ENCODE measurements at places on chromosomes 4 and X.

DNA sequence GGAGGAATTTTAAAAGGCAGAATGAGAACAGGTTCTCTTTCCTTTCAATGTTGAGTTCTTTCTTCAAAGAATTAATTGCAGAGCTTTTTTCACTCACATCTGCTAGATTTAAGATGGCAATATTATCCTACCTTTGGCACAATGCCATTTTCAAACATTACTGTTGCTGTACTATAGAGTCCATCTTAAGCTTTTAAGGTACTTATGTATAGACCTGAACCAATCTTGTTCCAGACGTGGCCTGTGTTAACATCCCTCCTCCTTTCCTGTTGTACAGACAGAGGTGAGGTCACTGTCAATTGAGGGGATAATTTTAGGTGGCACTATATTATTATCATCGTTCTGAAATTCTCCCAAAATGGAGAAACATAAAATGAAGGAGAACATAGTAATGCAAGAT lies 53.0 kb upstream of the MYOZ2 start:
- no peak for DNase-seq

- DNase-seq: no peak
These were observed 89.9 kb upstream of the NKX1-1 start for GRCh38 chr4:1496116-1496642.

- DNase-seq: no peak
These were observed 244.9 kb downstream of the FRMPD4 start for GRCh38 chrX:12383196-12383595.

- DNase-seq: no peak
These were observed 53.9 kb upstream of the UGT2B4 start for GRCh38 chr4:69549651-69550050.

DNA sequence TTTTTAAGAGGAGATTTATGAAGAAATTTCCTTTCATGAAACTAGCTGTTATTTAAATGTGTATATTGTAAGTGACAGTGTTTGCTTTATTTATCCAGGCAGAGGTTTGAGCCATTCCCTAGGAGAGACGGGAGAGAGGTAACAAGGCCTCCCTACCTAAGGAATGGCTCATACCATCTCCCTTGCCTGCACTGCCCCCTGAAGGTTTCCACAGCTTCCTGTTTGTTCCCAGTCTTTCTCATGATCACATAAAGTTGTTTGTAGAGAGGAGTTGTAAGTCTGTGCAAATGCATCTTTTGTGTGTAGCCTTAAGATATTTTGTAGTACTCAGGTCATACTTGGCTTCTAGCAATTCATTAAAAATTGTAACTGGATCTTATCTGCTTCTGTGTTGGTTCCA lies 1504.5 kb upstream of the PCDH10 start:
- no peak for DNase-seq

DNA sequence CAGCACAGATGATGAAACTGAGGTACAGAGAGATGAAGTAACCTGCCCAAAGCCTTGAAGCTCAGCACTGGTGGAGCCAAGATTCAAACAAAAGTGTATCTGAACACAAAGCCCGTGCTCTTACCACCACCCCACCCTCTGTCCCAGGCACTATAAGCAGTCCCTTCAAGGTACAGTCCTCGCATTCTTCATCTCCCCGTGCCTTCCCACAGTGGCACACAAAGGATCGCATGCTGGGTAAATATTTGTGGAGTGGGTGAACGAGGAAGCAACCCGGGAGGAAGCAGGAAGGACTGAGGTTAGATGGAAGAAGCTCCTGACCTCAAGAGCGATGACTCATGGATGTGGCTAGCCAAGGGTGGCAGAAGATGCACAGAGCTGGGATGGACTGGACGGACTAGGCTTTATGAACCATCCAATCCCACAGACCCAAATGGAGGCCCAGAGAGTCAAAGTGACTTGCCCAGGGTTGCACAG lies 18.4 kb downstream of the IQSEC2 start:
- DNase-seq: peak; percentile 16

DNA sequence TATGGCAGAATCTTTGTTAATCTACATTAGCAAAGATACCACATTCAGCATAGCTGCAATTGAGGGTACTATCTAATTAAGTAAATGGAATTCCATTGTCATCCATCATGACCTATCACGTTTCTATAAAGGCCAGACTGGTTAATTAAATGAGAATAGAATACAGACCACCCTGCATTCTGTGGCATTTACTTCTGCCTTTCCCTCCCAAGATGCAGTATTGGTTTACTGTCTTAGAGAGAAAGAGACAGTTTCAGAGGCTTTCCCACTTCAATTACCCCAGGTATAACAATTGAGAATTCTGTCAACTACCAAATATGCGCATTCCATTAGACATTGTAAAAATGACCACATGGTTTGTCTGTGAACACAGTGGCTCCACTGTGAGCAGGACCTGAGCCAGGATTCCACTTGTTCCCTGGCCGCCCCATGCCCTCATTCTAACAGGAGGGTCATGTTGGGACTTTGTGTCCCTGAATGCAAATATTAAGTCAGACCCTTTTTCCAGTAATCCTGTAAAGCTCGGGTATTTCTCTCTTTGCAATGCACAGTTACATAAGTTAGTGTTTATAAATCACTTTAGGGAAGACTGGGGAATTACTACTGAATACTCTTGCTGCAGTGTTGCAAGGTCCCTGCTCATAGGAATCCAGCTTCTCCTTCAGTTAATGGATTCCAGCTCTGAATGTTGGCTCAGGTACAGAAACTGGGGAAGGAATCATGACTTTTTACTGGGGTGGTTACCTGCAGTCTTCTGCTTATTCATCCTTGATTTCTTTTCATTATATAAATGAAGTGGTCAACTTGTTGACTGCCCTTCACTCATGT lies 261.0 kb downstream of the PDGFC start:
- no peak for DNase-seq

DNA sequence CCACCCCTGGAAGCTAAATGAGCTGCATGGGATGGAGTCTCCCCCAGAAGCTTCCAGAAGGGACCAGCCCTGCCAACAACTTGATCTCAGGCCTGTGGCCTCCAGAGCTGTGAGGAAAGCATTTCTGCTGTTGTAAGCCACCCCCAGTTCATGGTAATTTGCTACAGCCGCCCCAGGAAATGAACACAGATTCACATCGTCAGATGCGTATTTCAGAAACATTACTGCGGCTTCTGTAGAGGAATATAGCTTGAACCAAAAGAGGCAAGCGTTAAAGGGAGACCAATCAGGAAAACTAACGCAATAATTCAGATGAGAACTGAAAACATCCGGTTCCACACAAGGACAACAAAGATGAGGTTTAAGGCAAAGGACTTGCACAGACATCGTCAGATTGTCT lies 128.4 kb upstream of the TBL1X start:
- no peak for DNase-seq

- DNase-seq: no peak
These were observed 266.3 kb downstream of the FBXW7 start for GRCh38 chr4:152269448-152270191.

DNA sequence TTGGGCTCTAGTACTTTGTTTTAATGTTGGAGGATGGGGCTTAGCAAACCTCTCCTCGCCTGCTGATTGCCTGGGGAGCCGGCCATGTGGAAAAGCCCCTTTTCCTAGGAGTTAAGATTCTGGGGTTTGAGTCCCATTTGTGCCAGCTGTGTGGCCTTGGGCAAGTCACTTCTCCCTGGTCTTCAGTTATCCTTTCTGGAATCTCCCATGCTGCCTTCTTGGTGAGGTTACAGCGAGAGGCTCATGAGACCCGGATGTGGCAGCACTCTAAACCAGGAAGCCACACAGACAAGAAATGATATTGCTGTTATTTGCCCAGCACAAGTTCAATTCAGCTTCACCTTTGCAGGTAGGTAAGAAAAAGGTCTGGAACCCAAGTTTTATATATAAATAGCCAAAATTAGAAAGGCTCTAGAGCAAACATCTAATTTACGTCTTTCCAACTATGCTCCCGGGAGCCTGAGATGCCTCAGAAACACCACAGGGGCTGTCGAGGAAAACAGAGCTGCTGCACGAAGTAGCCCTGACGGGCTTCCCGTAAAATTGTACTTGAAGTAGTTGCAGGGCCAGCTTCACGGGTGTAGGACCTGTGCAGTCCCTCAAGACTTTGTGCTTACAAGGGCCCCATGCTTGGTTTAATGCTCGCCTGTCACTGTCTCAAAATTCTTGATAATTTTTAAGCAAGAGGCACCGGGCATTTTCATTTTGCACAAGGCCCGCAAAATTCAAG lies 8.3 kb upstream of the SASH3 start:
- DNase-seq: peak; percentile 32

DNA sequence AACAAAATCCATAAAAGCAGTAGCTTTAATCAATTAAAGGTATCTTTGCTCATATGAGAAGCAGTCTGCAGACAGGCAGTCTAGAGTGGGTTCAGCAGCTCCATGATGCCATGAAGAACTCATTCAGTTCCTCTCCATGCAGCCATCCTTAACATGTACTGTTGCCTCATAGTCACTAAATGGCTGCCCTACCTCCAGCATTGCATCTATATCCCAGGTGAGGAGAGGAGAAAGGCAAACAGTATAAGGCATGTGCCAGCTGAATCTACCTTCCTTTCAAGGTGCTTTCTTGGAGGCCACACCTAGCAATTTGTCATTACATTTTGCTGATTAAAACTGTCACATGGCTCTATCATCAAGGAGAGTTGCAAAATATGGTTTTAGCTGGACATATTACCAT lies 13.2 kb downstream of the CFAP99 start:
- no peak for DNase-seq

DNA sequence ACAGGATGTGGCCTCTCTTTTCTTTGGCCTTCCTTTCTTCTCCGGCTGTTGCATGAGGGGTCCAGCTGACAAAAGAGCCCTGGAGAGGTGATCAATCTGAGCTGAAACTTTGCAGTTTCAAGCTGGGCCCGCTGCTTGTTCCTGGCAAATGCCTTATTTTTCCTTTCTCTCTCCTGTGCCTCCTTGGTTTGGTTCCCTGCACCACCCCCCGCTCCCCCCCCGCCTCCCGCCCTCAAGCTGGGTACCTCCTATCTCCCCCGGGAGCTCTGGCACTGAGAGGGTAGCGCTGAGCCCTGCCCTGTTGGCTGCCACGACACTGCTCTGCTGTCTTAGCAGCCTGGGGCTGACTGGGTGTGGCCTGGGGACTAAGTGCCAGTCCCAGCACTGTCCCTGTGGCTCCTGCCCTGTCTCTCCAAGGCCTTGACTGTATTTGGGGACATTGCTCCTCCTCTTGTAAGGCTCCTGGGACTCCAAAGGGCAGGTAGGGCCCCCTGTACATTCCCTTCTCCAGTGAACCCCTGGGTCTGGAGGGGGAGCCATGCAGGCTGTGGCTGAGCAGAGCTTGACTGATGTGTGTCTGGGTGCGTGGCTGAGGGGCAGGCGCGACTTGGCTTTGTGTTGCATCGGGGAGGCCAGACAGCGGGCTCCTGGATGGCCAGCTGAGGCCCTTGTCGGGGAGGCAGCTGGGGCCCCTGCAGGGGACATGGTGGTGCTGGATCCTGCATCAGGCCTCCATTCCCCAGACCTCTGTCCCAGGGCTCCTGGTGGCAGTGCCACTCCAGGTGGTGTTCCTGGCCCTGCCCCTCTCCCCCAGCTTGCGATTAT lies 1.1 kb downstream of the PLXNA3 start:
- DNase-seq: no peak

- no peak for DNase-seq
These were observed 601 bp upstream of the TCEANC start for GRCh38 chrX:13652287-13652793.

- DNase-seq: no peak
These were observed 850.4 kb upstream of the FRG1 start for GRCh38 chr4:189090174-189090814.

DNA sequence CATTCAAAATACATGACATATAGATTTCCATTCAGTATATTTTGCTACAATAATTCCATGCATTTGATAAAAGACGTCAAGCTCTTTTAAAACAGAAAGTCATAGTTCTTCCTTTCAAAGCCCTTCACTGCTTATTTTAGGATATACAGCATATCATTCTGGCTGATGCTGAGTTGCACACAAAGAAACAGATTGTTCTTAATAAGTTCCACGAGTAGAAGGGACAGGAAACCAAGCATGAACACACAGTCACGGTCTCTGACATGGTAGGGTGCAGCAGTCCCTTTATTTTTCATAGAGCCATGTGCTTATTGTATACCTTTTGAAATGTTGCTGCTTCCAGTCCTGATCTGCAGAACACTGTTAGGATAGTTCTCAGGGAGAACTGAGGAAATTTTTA lies 85.4 kb downstream of the MAGEB10 start:
- DNase-seq: no peak

DNA sequence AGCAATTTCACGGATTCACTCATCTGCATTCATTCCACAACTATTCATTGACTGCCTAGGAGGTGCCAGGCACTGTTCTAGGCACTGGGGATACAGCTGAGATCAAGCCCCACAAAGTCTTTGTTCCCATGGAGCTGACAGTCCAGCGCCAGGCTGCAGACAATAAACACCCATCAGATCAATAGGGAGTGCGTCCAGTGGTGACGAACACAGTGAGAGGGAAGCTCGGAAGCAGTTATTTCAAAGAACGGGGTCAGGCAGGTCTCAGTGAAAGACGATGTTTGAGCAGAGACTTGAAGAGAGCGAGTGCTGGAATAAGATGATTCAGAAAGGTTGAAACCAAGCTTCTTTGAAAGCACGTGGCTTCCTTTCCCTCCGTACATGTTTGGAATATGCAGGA lies 167.2 kb downstream of the EVC2 start:
- no peak for DNase-seq

GRCh38 chr4:150625033-150625432 lies 43.1 kb downstream of the MAB21L2 start:
- no peak for DNase-seq

DNA sequence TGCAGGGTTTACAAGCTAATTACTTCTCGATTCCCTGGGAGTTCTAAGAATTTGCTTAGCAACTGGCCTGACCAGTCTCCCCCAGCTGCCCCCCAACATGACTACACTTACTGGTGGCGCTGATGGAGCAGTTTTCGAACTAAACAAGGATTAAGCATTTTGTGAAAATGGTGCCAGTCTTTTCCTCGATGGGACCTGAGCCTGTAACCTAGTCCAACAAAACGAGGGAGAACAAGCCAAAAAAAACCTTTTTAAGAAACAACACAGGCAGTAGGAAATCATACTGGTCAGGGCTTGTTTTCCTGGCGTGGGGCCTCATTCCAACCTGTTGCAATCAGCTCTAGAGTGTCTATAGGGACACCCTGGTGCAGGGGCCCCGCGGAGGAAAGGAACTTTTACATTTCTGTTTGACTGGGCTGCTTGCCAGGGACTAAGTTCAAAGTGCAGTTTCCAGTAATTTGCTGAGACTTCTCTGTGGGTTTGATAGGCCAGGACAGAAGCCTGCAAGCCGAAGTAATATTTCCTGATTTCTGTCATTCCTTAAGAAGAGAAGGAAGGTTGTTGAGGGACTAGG lies 158.7 kb downstream of the SPRY1 start:
- DNase-seq: no peak

DNA sequence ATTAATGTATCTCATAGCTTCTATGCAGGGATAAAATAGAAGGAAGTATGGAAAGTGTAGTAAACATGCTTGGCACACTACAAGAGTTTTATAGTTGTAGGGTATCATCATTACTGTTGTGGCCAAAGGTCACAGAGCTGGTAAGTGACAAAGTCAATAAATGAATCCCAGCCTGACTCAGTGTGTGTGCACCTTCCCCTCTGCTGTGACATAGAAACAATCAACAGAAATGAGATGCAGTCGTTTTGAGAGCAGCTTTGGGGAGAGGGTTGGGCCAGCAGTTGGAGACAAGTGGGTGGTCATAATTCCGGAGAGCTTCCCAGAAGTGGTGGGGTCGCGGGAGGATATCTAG lies 82.4 kb upstream of the RBPJ start:
- DNase-seq: no peak

GRCh38 chr4:147780137-147780777 lies 48.4 kb downstream of the ARHGAP10 start:
- DNase-seq: no peak

- no peak for DNase-seq
These were observed 158.8 kb downstream of the ADGRA3 start for GRCh38 chr4:22356987-22357596.

- DNase-seq: peak; percentile 16
These were observed 824.0 kb downstream of the STIM2 start for GRCh38 chr4:27684610-27685011.
